ENCODE measurements at places on chromosomes 6 and 20.

DNA sequence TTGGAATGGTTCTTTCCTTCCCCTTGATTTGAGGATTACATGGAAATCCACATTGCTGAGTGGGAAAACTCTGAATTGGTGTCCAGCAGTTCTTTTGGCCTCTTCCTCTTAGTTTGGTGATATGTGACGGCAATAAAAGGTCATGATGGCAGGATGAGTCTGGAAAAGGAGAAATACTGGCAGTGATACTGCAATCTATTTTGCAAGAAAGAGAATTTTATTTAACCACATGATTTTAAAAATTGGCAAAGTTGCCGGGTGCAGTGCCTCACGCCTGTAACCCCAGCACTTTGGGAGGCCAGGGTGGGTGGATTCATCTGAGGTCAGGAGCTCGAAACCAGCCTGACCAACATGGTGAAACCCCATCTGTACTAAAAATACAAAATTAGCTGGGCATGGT lies 73.1 kb downstream of the ADTRP start:
- no peak for DNase-seq

GRCh38 chr20:2093159-2093781 lies 8.4 kb upstream of the STK35 start:
- no peak for DNase-seq

DNA sequence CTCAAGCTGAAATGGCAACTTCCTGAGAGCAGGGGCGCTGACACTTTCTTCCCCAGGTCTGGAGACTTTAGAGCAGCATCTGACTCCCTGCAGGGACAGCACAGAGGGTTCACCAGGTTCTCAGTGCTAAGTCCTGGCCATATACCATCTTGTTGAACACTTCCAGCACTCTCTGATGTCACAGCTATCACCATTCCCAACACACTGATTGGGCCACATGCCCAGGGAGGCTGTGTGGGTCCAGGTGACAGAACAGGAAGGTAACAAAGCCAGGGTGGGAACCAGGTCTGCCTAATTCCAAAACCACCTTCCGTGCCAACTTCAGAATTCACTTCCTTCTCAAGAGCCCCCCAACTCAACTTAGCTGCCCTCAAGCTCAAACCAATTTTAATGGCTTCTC lies 4.3 kb downstream of the APCDD1L start:
- no peak for DNase-seq

GRCh38 chr20:53734006-53734688 lies 140.5 kb upstream of the ZNF217 start:
- DNase-seq = no peak

DNA sequence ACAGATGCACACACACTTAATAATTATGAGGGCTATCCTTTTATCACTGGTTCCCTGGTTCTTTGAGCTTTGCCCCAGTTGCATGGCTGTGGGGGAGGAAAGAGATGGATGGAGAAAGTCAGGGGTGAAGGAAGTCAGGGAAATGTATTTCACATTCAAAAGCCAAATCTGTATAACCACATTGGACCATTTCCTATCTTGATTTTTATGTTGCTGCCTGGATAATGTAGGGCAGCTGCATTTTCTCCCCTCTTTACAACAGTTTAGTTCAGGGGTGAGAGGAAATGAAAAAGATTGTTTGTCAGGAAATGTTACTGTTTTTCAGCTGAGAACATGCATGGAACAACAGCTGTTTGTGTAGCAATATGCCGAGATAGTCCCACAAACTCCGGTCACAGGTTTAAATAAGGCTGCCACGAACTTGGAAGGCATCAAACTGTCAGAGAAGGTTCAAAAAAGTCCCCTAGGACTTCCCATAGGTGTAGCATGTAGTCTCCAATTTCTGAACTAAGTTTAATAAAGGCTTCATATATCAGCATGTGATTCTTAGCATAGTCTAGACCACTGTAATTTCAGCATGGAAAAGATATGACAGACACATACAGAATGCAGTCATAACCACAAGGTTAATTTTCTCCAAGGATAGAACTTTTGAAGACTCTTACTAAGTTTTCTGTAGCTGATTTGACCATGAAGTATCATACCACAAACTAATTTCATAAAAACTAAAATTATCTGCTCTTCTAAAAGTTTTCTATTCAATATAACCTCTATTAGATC lies 82.1 kb upstream of the COL21A1 start:
- DNase-seq = no peak

- DNase-seq = no peak
These were observed 130.8 kb downstream of the TAF4 start for GRCh38 chr20:61934716-61935530.

Measured in stimulated activated CD4-positive, alpha-beta T cell treated with anti-CD3 and anti-CD28 coated beads, Interleukin-12 subunit alpha, Interleukin-12 subunit beta, amount 100 ng/mL, for 24 hours (primary cell).